ENCODE measurements at places on chromosomes 4 and X. TPM values are rescaled to one million over a fixed set of nuclear protein-coding genes. Genes with fewer than 3 reads are reported as not detected.

The PABPC5 gene
- 5.0 TPM for total RNA-seq

The MAGEA1 gene
- total RNA-seq: not detected

The DCAF16 gene
- total RNA-seq: 75.8 TPM

The FGB gene
- 0.56 TPM for total RNA-seq

The GPR119 gene
- total RNA-seq: not detected

The GPRASP3 gene
- total RNA-seq: 20.3 TPM

The CCNI gene
- total RNA-seq: 511 TPM

The SPANXD gene
- not detected for total RNA-seq

The HEPH gene
- 168 TPM for total RNA-seq

The MTTP gene
- 1.1 TPM for total RNA-seq
